Activated CD8-positive, alpha-beta T cell treated with anti-CD3 and anti-CD28 coated beads, Interleukin-2, amount 10 ng/mL, durations not matched to agents 7 days and 5 days (primary cell): ENCODE measurements at places on chromosomes 1 and 21. TPM values are rescaled to one million over a fixed set of nuclear protein-coding genes. Genes with fewer than 3 reads are reported as not detected.

The AMY2A gene
- not detected for total RNA-seq

The SRRM1 gene
- total RNA-seq = 207 TPM

The B4GALT2 gene
- total RNA-seq = 20.2 TPM

The KRTAP13-2 gene
- not detected for total RNA-seq

The LHX4 gene
- not detected for total RNA-seq

The SMCP gene
- not detected for total RNA-seq

The LAD1 gene
- not detected for total RNA-seq

The DYNLT4 gene
- total RNA-seq = 1.8 TPM

The NBPF1 gene
- total RNA-seq = 2.2 TPM

DNA sequence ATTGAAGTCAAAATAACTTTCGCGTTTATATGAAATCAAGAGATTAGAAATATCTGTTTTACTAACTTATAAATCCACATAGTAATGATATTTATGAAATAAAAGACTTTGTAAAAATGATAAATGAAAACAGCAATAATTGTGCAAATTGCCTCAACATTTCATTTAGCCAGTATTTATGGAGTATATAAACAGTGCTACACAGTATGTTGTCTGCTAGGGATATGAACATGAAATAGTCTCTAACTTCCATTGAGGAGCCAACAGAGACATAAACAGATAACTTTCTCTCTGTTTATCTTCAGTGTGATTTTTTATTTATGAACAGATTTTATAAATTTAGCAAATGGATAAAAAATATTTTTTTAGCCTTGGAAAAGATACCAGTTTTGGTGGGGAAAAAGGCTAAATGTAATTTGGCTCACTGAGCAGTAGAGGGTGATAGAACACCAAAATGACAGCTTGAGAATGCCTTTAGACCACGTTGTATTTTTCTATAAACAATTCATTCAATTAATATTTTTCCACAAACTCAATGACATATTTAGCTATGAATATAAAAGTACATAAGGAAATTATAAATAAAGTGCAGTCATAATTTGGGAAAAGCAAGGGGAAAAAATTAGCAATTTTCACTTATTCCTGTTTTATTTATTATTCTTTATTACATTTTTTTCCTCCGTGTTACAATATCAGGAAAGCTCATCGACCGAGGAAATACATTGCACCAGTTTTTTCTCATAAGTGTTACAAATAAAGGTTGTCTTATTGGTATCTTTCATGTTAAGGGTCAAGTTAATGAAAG, 47.5 kb upstream of the EEIG2 start:
- H3K27me3 ChIP-seq = peaks cover 57% of the 10 kb centered on the region
- no peak overlapping the region for H3K27ac ChIP-seq
- no peaks in the 10 kb centered on the region for H3K36me3 ChIP-seq
- DNase-seq = no peak
- H3K4me1 ChIP-seq = no peaks in the 10 kb centered on the region
- no peak overlapping the region for H3K4me3 ChIP-seq

GRCh38 chr1:169106921-169107602, 572 bp downstream of the ATP1B1 start:
- H3K27ac ChIP-seq = peak overlapping the region; percentile 13
- no peak for DNase-seq
- peaks cover 15% of the 10 kb centered on the region for H3K36me3 ChIP-seq
- H3K4me3 ChIP-seq = peak overlapping the region; percentile 77

- no peak for DNase-seq
- no peak overlapping the region for H3K27ac ChIP-seq
- no peak overlapping the region for H3K4me3 ChIP-seq
These were observed 65.4 kb downstream of the RPE65 start for GRCh38 chr1:68384321-68384813.

DNA sequence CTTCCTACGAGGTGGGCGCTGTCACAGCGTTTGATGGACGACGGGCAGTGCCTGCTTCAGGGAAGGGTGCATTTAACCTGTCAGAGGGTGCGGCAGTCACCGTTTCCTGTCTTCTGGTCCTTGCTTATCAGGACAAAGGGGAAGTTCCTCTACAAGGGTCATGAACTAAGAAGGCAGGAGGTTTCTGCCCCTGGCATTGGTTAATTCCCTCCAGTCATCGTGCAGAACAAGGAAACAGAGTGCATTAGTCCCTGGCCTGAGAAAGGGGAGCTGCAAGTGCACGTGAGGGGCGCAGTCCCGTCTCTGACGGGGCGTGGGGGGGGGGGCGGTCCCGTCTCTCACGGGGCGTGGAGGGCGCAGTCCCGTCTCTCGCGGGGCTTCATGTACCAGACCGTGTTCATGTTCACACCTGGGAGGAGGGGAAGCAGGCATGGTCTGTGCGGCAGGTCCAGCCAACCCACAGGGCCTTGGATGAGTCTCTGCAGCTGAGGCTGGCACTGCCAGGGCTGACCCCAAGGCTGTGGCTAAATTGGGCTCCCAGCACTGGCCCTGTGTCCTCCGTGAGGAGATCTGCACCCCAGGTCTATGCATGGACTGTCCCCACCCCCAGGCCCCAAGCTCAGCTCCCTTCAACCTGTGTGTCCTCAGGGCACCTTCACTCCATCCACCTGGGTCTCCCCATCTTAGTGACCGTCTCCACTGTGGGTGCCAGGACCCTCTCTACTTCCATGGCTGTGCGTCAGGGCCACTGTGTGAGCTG, 89.2 kb upstream of the COL6A1 start:
- H3K27me3 ChIP-seq = peaks cover 21% of the 10 kb centered on the region
- peak; percentile 46 for DNase-seq

DNA sequence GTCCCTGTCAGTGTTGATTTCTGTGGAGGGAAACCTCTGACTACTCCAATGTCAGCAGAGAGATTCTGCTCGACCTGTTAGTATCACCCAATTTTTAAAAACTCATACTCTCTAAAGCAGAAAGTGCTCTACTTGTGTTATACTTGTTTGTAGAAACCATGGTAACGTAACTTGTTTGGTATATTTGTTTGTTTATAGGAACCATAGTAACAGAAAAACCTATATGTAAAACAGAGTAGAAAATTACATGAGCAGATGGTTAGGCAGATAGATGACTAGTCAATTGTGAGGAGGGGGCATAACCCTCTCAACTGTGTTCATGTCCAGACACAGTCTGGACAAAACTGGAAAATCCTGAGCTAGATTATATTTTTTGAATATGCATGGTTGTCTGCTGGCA, 6.7 kb downstream of the TRIM45 start:
- H3K27ac ChIP-seq = no peak overlapping the region
- H3K4me3 ChIP-seq = no peak overlapping the region
- no peak for DNase-seq
- no peaks in the 10 kb centered on the region for H3K36me3 ChIP-seq
- peaks cover 2% of the 10 kb centered on the region for H3K4me1 ChIP-seq

- no peaks in the 10 kb centered on the region for H3K4me1 ChIP-seq
- no peak overlapping the region for H3K4me3 ChIP-seq
- peaks cover 12% of the 10 kb centered on the region for H3K27me3 ChIP-seq
- DNase-seq = no peak
These were observed 281.0 kb upstream of the POU3F1 start for GRCh38 chr1:38327559-38327973.

DNA sequence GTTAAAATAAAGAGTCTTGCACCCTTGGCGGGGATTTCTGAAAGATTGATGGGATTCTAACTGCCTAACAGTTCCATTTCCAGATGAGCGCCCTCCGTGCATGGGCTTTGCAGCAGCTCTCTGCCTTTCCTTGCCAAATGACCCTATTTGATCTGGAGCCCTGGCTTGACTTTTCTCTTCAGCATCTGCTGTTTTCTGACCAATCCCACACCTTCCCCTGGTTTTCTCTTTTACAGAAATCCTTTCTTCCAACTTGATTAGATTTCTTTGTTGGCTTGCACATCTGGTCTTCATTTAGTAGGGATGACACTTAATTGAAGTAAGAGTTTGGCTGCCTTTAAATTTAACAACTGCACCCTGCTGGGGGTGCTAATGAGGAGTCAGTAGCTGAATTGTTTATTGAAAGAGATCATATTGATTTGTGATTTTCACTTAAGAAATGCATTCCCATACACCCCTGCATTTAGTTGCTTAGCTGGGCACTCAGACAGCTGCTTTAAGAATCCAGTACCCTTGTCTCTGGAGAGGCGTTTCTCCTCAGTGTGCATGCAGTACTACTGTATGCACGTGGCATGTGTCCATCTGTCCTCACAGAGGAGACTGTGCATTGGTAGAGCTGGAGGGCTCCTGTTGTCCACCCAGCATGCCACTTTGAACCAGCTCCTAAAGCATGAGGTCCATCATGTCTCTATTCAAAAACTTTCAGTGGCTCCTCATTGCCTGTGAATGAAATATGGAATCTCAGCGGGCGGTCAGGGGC, 99.7 kb downstream of the NOS1AP start:
- H3K27me3 ChIP-seq = no peaks in the 10 kb centered on the region
- H3K4me1 ChIP-seq = no peaks in the 10 kb centered on the region
- no peak overlapping the region for H3K4me3 ChIP-seq
